ENCODE measurements at places on chromosomes 12 and 14. TPM values are rescaled to one million over a fixed set of nuclear protein-coding genes. Genes with fewer than 3 reads are reported as not detected.
A peak's percentile ranks its signal among the peaks of the same experiment; 100 is the strongest.

DNA sequence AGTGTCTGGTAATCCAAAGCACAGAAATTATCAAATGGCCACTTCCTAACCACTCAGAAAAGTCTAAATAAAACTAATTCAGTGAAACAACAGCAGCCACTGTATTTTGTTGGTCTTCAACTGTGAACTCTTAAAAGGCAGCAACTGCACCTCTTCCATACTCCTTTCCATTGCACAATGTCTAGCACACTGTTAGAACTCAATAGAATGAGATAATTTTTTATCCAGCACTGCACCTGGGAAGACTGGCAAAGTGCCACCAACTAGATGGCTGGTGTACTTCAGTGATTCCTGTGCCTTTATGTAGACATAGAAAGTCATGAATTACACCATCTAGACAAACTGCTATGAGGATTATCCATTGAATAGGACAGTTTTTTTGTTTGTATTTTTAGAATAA, 26.2 kb downstream of the LGR5 start:
- H3K36me3 ChIP-seq: no peaks in the 10 kb centered on the region
- H3K4me1 ChIP-seq: no peaks in the 10 kb centered on the region
- H3K4me3 ChIP-seq: no peak overlapping the region
- no peaks in the 10 kb centered on the region for H3K27me3 ChIP-seq
- H3K27ac ChIP-seq: no peak overlapping the region
- no peak for DNase-seq

- no peak for DNase-seq
- no peaks in the 10 kb centered on the region for H3K36me3 ChIP-seq
- no peaks in the 10 kb centered on the region for H3K4me1 ChIP-seq
- H3K4me3 ChIP-seq: no peak overlapping the region
- H3K27ac ChIP-seq: no peak overlapping the region
Measured at GRCh38 chr12:68876461-68876860, 56.5 kb downstream of the CPM start.

GRCh38 chr14:77007975-77008421, 20.5 kb downstream of the IRF2BPL start:
- no peaks in the 10 kb centered on the region for H3K36me3 ChIP-seq
- H3K27ac ChIP-seq: peak overlapping the region; percentile 64
- peaks cover 17% of the 10 kb centered on the region for H3K4me1 ChIP-seq
- DNase-seq: no peak

- no peak overlapping the region for H3K4me3 ChIP-seq
- DNase-seq: no peak
- no peaks in the 10 kb centered on the region for H3K4me1 ChIP-seq
- no peaks in the 10 kb centered on the region for H3K36me3 ChIP-seq
- no peaks in the 10 kb centered on the region for H3K27me3 ChIP-seq
Measured at GRCh38 chr14:78764645-78765044, 594.5 kb downstream of the NRXN3 start.

GRCh38 chr14:93804654-93805053, 16.4 kb upstream of the PRIMA1 start:
- no peaks in the 10 kb centered on the region for H3K27me3 ChIP-seq
- no peaks in the 10 kb centered on the region for H3K36me3 ChIP-seq
- no peak overlapping the region for H3K4me3 ChIP-seq
- no peak overlapping the region for H3K27ac ChIP-seq

- H3K4me1 ChIP-seq: no peaks in the 10 kb centered on the region
- no peak overlapping the region for H3K4me3 ChIP-seq
- H3K27me3 ChIP-seq: no peaks in the 10 kb centered on the region
- no peaks in the 10 kb centered on the region for H3K36me3 ChIP-seq
- DNase-seq: no peak
- H3K27ac ChIP-seq: no peak overlapping the region
Measured at GRCh38 chr12:65946821-65947220, 122.5 kb downstream of the HMGA2 start.

GRCh38 chr14:64726585-64726890, 22.3 kb downstream of the PLEKHG3 start:
- H3K27me3 ChIP-seq: no peaks in the 10 kb centered on the region
- H3K27ac ChIP-seq: no peak overlapping the region
- no peak overlapping the region for H3K4me3 ChIP-seq
- peaks cover 43% of the 10 kb centered on the region for H3K36me3 ChIP-seq
- peak; percentile 62 for DNase-seq

- H3K27me3 ChIP-seq: no peaks in the 10 kb centered on the region
- no peaks in the 10 kb centered on the region for H3K36me3 ChIP-seq
- DNase-seq: peak; percentile 60
- no peaks in the 10 kb centered on the region for H3K4me1 ChIP-seq
- no peak overlapping the region for H3K4me3 ChIP-seq
Measured at GRCh38 chr12:49671031-49671765, 36.0 kb downstream of the FMNL3 start.

- H3K27me3 ChIP-seq: no peaks in the 10 kb centered on the region
- DNase-seq: no peak
- H3K4me3 ChIP-seq: no peak overlapping the region
- peaks cover 16% of the 10 kb centered on the region for H3K4me1 ChIP-seq
- no peak overlapping the region for H3K27ac ChIP-seq
Measured at GRCh38 chr12:124698211-124698997, 131.0 kb upstream of the NCOR2 start.

- peak; percentile 22 for DNase-seq
- H3K4me3 ChIP-seq: no peak overlapping the region
- H3K36me3 ChIP-seq: no peaks in the 10 kb centered on the region
- H3K4me1 ChIP-seq: no peaks in the 10 kb centered on the region
Measured at GRCh38 chr14:100772607-100773165, 46.0 kb downstream of the DLK1 start.

- DNase-seq: no peak
- H3K36me3 ChIP-seq: no peaks in the 10 kb centered on the region
- H3K27ac ChIP-seq: no peak overlapping the region
- no peak overlapping the region for H3K4me3 ChIP-seq
- H3K27me3 ChIP-seq: no peaks in the 10 kb centered on the region
Measured at GRCh38 chr12:62629413-62629812, 162.8 kb downstream of the MON2 start.

DNA sequence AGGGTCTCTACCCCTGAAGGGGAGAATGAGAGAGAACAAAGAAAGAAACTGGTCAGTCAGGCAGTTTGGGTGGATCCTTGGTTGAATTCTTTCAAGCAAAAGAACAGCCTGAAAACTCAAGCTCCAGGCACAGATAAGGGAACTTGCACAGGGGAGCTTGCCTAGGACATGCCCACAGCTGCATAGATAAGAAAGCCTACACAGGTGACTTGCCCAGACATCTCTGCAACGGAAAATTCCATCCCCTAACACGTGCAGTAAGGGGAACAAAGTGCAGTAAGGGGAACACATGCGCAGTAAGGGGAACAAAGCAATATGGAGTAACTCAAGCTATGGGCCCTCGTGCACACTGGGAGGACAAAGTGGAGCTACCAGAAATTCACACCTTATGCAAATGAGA, 540.1 kb upstream of the MIS18BP1 start:
- H3K4me1 ChIP-seq: no peaks in the 10 kb centered on the region
- no peak for DNase-seq
- H3K27me3 ChIP-seq: no peaks in the 10 kb centered on the region
- no peak overlapping the region for H3K27ac ChIP-seq
- H3K36me3 ChIP-seq: no peaks in the 10 kb centered on the region
- H3K4me3 ChIP-seq: no peak overlapping the region

Gene PIP4P1
- total RNA-seq: 18.9 TPM

Gene CCND2
- total RNA-seq: 126 TPM

Gene FAM90A1
- 0.28 TPM for total RNA-seq
